ENCODE measurements at places on chromosomes 2 and 18. TPM values are rescaled to one million over a fixed set of nuclear protein-coding genes. Genes with fewer than 3 reads are reported as not detected.

Gene ZC3H6
- total RNA-seq = 8.3 TPM

Gene NAT8
- total RNA-seq = not detected

Gene HMSD
- total RNA-seq = not detected

Gene HRH4
- total RNA-seq = 0.21 TPM

Gene DPY30
- 80.0 TPM for total RNA-seq

Gene MROH2A
- total RNA-seq = not detected

Gene ECEL1
- not detected for total RNA-seq

Gene STON1
- total RNA-seq = 0.34 TPM

Gene GCG
- not detected for total RNA-seq

Gene DSG2
- 557 TPM for total RNA-seq

Gene SLC11A1
- 0.34 TPM for total RNA-seq

Gene AKAIN1
- not detected for total RNA-seq

Gene CCL20
- total RNA-seq = 2.1 TPM

Gene PROM2
- total RNA-seq = 101 TPM

Gene NRBP1
- 103 TPM for total RNA-seq

Gene LBH
- total RNA-seq = 11.6 TPM

Gene UGT1A8
- total RNA-seq = 0.14 TPM

Gene FAP
- 1.7 TPM for total RNA-seq

Gene KIAA2012
- not detected for total RNA-seq

Gene IMPA2
- 91.6 TPM for total RNA-seq

Gene FBLN7
- under 0.01 TPM for total RNA-seq

Gene C2orf66
- 0.93 TPM for total RNA-seq

Gene PCARE
- not detected for total RNA-seq

Gene ANKRD36C
- total RNA-seq = 5.1 TPM

Gene RTP5
- not detected for total RNA-seq

Gene SLC9A2
- total RNA-seq = 0.14 TPM

Gene POTEE
- total RNA-seq = under 0.01 TPM

Gene CPS1
- 16.1 TPM for total RNA-seq

Gene POMC
- total RNA-seq = 0.07 TPM

Gene CSRNP3
- 0.34 TPM for total RNA-seq

Gene SFT2D3
- total RNA-seq = 3.8 TPM

Gene B3GNT2
- total RNA-seq = 52.7 TPM

Gene KRCC1
- 26.5 TPM for total RNA-seq

Gene KYNU
- total RNA-seq = 61.0 TPM

Gene MBP
- total RNA-seq = 54.7 TPM

Gene UPP2
- not detected for total RNA-seq

Gene TLX2
- not detected for total RNA-seq

Gene SAG
- total RNA-seq = not detected

Gene ANKRD53
- not detected for total RNA-seq

Gene CRYBA2
- total RNA-seq = not detected

Gene CYP1B1
- total RNA-seq = 30.4 TPM

Gene IL37
- total RNA-seq = not detected

Data from nasal cavity respiratory epithelium epithelial cell of viscerocranial mucosa (primary cell).